Stimulated activated CD8-positive, alpha-beta memory T cell treated with anti-CD3 and anti-CD28 coated beads, Interleukin-7, amount 100 ng/mL, for 1 hour (primary cell): ENCODE measurements at places on chromosomes 6 and 20.

- no peak for DNase-seq
These were observed 102.1 kb downstream of the MTFR2 start for GRCh38 chr6:136148051-136148450.

DNA sequence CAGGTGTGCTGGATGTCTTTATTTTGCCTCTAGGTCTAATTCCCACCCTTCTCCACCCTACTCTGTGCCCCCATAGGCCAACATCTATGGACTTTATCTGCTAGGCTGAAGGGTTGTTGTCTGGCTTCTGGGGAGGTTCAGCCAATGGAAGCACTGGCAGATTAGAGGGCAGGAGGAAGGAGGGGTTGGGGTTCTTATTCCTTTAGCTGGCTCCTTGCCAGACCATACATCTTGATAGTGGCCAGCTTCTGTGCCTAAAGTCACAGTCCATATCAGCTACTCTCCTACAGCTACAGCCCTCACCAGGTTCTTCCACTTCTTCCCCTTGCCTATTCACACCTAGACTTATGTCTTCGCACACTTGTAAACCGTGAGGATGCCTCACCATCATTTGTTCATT, 41.1 kb downstream of the ROS1 start:
- DNase-seq: no peak

- no peak for DNase-seq
These were observed 50.0 kb downstream of the SYNDIG1 start for GRCh38 chr20:24519476-24519875.

DNA sequence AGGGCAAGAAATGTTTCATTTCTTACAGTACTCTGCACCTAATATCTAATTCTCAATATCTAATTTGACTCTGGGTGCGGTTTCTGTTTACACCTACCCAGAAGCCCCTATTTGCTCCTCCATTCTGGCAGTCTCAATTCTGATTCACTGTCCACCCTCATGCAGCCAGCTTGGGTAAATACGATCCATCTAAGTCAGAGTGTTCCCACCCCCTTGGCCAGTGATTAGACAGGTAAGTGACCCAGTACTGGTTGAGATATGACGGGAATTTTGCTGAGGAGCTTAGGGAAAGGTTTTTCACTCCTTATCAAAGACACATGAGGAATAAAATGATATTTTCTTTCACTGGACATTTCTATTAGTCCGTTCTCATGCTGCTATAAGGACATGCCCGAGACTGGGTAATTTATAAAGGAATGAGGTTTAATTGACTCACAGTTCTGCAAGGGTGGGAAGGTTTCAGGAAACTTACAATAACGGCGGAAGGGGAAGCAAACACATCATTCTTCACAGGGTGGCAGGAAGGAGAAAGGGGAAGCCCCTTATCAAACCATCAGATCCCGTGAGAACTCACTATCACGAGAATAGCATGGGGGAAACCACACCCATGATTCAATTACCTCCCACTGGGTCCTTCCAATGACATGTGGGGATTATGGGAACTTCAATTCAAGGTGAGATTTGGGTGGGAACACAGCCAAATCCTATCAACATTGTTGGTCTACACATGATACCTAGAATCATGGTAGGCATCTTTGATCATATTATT, 29.4 kb downstream of the GLO1 start:
- no peak for DNase-seq

DNA sequence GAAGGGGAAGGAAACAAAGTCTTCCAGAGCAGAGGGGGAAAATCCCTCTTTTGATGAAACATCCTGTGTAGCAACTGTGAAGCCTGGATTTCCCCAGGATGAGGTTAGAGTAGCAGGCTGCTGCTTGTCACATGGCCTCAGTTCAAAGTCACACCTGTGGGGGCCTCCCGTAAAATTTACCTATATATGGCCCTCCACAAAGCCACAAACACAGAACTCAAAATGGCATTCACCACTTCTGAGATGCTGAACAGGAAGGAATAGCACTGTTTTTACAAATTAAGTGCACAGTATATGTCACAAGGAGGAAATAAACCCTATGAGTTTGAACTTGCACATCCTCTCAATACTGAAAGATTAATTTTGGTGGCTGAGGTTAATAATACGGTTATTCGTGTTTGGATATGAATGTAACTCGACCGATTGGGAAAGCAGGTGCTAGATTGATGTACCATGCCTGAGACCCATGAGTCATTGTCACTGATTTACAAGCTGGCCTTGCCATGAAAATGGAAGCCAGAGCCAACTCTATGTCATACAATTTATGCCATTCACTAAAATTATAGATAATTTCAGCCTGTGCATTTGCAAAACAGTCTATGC, 70.6 kb downstream of the SGK1 start:
- DNase-seq: peak; percentile 40

DNA sequence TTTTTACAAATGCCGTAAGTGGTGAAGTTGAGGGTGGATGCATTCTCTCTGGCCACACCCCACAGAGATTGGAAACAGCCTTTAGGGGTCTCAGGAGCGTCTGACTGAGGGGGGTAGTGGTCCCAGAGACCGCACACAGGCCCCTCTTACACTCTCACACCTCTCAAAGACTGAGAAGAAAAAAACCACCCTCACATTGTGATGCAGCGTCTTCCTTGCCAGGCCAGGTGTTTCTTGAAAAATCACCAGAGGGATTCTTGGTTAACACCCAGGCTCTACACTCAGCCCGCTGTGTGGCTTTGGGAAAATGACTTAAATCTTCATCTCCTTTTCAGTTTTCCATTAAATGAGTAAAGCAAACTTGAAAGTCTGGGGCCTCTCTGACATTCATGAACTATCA, 115.8 kb upstream of the SPTLC3 start:
- no peak for DNase-seq

DNA sequence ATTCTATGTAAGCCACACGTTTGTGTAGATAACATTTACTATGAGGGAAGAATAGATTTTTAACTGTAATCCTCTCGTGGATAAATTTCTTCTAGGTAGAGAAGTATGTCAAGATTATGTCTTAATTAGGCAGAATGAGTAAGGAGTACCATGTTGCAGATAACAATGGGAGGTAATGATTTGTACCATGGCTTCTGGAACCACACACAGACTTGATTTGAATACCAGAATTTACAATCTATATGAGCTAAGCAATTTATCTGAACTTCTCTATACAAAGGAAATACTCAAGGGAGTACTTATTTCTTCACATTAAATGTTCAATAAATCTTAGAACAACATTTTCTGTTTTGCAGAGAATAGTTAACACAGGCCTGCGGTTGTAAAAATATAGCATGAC, 51.5 kb downstream of the RPS12 start:
- no peak for DNase-seq

- DNase-seq: no peak
These were observed 70.1 kb upstream of the AFDN start for GRCh38 chr6:167756597-167756996.

GRCh38 chr20:59323731-59324130, 23.3 kb downstream of the EDN3 start:
- no peak for DNase-seq

DNA sequence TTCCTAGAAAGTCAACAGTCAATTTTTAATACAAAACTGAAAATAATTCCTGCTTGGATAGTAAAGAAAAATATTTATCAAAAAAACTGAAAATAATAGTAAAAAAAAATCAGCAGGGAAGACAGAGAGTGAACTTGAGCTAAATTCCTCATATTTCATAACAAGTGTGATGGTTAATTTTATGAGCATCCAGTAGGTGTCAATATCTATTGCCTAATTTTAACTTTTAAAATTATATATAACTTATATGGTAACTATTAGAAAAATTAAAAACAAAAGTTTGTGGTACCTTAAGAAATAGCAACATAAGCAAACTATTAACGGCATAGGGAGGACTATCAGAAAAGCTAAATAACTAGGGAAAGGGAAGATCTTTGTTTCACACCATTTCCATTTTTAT, 2.1 kb downstream of the EPM2A start:
- DNase-seq: no peak

GRCh38 chr20:41524980-41525613, 93.1 kb downstream of the CHD6 start:
- no peak for DNase-seq

GRCh38 chr20:3595541-3595940, 67.7 kb downstream of the GFRA4 start:
- DNase-seq: no peak

DNA sequence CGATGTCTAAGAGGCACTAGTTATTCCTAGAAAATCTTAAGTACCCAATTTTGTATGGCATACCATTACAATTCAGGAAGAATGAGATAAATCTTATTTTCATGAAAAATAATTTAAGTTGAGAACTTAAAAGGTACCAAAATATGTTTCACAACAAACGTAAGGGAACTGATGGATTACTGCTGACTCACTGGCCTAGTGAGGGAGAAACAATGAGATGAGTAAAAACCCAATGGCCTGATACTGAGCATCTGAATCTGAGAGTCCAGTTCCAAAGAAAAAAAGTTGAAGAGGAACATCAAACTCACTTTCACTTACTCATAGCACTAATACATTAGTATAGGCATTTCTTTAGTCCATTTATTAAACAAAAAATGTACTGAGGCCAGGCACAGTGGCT, 56.0 kb downstream of the MDN1 start:
- DNase-seq: no peak

DNA sequence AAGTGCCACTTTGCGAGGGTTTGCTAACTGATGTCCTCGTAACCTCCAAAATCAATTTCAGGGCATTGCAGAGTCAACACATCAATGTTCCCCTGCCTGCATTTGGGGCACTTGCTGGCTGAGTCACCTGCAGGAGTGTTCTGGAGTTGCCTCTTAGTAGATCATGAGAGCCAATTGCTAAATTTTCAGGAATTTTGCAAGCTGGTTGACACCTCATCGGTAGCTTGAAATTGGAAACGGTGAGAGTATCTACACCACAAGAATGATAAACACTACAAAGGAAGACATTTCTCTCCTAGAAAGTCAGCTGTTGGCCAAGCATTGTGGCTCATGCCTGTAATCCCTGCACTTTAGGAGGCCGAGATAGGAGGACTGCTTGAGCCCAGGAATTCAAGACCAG, 10.8 kb upstream of the BFSP1 start:
- DNase-seq: no peak

DNA sequence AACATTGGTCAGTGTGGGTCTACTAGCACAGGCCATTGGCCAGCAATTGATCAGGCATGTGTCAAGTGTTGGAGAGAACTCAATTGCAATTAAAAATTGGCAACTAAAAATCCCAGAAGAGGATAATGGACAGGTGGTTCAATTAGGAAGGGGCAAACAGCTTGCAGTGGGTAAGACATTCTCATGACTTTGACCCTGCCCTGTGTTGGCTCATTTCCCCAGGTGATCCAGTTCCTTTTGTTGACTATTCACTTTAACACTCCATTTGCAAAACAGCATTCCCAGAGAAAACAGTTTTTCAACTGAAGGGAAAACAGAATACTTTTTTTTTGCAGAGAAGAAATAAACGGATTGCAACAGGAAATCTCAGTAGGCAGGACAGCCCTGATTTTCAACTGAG, 28.9 kb upstream of the SCGN start:
- DNase-seq: no peak
